ENCODE measurements at places on chromosomes 5 and 9. TPM values are rescaled to one million over a fixed set of nuclear protein-coding genes. Genes with fewer than 3 reads are reported as not detected.

DNA sequence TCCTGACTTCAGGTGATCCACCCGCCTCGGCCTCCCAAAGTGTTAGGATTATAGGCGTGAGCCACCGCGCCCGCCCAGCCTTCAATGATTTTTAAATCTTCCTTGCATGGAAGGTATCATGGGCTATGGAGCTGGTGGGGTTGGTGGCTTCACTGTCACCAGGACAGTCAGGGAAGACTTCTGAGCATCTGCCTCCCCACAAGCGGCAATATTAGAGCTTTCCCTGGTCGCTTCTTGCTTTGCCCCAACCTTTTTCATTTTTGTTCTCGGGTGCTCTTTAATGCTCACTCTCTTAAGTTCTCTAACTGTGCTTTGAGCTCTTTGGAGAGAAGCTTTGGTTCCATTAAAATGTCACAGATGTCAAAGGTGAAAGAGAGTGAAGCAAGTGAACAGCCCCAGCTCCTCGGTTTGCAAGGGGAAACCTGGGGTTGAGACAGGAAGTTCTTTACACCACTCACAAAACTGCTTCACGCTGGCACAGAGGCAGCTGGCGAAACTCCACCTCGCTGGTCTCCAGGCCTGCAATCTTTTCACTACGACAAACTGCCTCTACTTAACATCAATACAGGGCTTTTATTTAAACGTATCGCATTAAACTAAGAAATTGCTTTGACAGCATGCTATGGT, 142.5 kb upstream of the RETREG1 start:
- H3K4me3 ChIP-seq: no peak overlapping the region
- H3K27ac ChIP-seq: no peak overlapping the region
- H3K27me3 ChIP-seq: no peaks in the 10 kb centered on the region
- DNase-seq: no peak
- no peaks in the 10 kb centered on the region for H3K36me3 ChIP-seq

- H3K27me3 ChIP-seq: no peaks in the 10 kb centered on the region
- DNase-seq: no peak
- peaks cover 13% of the 10 kb centered on the region for H3K4me1 ChIP-seq
- no peak overlapping the region for H3K4me3 ChIP-seq
- peaks cover 49% of the 10 kb centered on the region for H3K36me3 ChIP-seq
- H3K27ac ChIP-seq: peak overlapping the region; percentile 29
These were observed 16.0 kb downstream of the TENT2 start for GRCh38 chr5:79628276-79628675.

DNA sequence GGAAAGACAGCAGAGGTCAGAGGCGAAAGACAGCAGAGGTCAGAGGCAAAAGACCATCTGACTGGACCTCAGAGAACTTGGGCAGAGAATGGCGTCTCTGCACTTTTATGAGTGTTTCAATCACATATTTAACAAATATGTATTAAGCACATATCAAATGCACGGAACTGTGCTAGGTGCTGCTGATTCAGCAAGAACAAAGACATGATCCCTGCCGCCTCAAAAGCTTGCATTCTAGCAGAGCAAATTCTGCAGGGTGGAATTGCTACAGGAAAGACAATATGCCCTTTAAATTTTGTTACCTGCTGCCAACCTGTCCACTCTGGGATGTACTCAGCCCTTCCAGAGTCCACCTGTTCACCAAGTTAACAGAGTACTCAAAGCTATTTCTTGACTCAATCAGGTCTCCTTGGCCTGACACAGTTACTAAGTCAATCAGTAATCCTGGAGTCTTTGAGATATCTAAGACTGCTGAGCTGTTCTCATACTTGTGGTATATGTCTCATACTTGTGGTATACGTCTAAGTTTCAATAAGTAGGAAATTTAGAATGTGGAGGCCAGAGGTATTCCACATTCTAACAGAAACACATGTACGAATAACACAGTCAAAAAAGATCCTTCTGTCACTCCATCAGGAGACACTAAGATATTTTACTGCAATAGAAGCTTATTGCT, 131.8 kb downstream of the GNAQ start:
- DNase-seq: no peak
- H3K4me1 ChIP-seq: peaks cover 15% of the 10 kb centered on the region

- H3K27ac ChIP-seq: no peak overlapping the region
- no peaks in the 10 kb centered on the region for H3K27me3 ChIP-seq
- no peaks in the 10 kb centered on the region for H3K36me3 ChIP-seq
- peaks cover 71% of the 10 kb centered on the region for H3K4me1 ChIP-seq
- DNase-seq: no peak
These were observed 131.4 kb downstream of the CD180 start for GRCh38 chr5:67065237-67065636.

GRCh38 chr5:132501629-132501956, 11.0 kb upstream of the IRF1 start:
- H3K4me1 ChIP-seq: peaks cover 42% of the 10 kb centered on the region
- no peak overlapping the region for H3K4me3 ChIP-seq
- no peaks in the 10 kb centered on the region for H3K27me3 ChIP-seq
- H3K36me3 ChIP-seq: no peaks in the 10 kb centered on the region
- no peak overlapping the region for H3K27ac ChIP-seq

DNA sequence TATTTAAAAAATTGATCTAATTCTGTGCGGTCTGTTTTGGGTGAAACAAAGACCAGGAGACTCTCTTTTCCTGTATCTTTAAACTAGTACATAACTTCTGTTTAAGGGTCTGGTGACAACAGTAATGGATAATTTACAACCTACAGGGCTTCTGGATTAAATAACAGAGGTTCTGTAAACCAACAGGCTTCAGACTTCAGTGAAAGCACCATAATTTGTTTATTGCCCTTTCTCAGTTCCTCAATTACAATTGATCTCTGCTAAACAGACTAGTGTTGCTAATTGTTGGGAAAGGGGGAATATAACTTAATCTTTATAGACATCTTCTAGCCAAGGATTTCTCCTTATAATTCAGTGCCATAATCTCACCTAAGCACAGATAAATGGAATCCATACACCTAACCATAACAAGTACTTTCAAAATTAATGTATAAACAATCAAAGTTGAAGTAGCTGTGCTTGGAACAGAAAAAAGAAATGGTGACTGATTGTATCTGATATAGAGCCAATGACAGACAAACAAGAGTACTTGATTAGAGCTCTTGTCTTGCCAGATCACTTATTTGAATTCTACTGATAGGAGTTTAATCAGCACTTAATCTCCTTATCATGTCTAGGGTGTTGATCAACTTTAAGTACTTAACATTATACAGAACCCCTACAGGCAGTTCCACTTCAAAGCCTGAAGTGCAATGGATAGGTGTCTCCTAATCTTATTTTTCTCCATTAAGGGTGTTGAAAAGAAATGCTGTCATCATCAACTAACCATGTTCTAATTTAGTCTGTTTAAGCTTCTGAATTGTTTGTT, 536.0 kb downstream of the NR2F1-AS1 start:
- DNase-seq: no peak
- H3K4me1 ChIP-seq: no peaks in the 10 kb centered on the region

- H3K4me1 ChIP-seq: peaks cover 14% of the 10 kb centered on the region
- H3K27ac ChIP-seq: no peak overlapping the region
- H3K27me3 ChIP-seq: no peaks in the 10 kb centered on the region
These were observed 174.7 kb downstream of the NR3C1 start for GRCh38 chr5:143228597-143229293.

DNA sequence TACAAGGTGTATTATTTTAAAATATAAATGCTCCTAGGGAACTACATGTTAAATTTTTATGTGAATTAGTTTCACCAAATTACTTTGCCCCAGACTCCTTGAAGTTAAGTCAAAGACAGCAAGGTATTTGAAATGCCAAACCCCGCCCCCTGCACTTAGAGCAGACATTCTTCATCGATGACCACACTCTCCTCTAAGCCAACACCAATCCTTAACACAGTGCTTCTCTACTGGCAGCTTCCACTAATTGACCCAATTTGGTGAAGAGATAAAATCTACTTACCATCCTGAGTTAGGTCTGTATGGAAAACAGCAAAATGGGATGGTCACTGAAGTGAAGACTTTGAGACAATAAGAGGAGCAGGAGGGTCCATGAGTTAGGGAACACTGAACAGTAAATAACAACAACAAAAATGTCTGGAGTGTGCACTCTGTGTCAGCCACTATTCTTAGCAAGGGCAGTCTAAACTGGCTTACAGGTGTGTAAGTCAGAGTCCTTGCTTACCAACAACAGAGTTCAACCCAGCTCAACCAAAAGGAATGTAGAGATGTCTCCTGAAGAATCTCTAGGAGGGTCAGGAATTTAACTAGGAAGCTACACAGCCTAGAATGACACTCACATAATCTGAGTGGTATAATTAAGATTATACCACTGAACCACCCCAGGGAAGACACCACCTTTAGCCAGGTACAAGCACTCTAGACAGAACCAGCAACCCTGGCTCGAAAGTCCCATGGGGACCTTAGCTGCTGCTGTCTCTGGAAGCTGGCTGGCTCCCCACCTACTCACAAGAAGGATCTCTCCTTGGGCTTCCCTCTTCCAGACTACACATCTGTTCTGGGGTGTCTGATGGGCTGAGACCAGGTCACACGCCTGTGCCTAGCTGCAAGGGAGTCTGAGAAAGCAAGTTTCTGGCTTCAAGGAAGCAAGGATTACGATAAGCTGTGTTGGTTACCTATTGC, 8.8 kb upstream of the UBE2QL1 start:
- no peaks in the 10 kb centered on the region for H3K4me1 ChIP-seq
- H3K27me3 ChIP-seq: no peaks in the 10 kb centered on the region
- H3K4me3 ChIP-seq: no peak overlapping the region

DNA sequence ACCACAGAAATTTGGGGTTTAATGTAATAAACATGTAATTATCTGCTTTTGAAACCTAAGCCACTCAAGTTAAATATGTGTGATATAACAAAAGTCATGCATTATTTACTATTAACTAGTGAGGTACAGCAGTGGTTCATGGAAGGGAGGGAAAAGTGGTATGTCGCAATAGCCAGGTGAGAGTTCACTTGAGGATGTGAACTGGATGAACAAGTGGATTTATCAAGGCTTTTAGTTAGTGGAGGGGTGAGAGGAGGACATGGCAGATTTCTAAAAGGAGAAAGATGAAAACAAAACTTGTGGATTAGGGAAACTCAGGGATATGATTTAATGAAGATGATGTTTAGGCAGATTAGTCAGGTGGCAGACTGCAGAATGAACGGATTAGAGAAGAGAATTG, 141.3 kb upstream of the NFIB start:
- peaks cover 3% of the 10 kb centered on the region for H3K27me3 ChIP-seq
- no peak for DNase-seq
- no peaks in the 10 kb centered on the region for H3K36me3 ChIP-seq
- no peaks in the 10 kb centered on the region for H3K4me1 ChIP-seq
- no peak overlapping the region for H3K4me3 ChIP-seq
- H3K27ac ChIP-seq: no peak overlapping the region

DNA sequence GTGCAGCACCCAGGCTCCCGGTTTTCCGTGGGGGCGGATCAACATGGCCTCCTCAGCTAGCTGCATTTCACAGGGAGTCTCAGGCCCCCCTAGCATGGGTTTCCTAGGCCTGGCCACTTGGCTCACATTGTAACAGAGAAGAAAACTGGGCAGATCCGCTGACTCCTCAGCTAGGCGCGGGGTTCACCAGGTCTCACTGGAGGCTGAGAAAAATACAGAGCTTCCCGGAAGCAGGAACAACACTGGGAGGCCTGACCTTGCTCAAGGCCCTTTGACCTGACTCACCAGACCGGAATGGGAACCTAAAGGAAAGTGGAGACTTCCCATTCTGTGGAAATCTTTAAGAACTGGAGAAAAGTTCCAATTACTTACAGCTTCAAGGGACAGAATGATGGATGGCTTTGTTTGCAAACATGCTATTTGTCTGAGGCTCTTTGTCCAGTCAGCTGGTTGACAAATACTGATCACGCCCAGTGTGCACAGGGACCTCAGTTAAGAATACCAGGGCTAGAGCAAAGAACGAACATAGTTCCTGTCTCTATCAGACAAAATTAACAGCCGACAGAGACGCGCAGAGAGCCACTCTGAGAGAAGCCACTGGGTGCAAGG, 88.7 kb upstream of the LRRTM2 start:
- peak overlapping the region; percentile 37 for H3K27ac ChIP-seq
- H3K4me1 ChIP-seq: peaks cover 5% of the 10 kb centered on the region
- no peaks in the 10 kb centered on the region for H3K27me3 ChIP-seq
- H3K36me3 ChIP-seq: no peaks in the 10 kb centered on the region

DNA sequence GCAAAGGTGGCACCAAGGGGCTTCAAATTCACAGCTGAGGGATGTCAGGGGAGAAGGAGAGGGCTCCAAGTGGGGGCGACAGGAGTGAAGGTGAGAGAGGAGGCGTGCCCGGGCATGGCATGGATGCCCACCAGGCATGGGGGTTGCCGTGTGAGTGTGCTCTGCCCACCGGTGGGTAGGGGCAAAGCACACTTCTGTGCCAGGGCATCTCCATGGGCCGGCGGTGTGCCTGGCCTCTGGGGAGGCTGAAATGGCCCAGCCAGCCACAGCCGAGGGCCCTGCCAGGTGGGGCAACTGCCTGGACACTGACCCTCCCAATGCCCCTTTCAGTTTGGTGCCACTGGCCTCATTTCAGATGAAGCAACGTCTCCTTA, 14.0 kb upstream of the RNU6ATAC start:
- no peaks in the 10 kb centered on the region for H3K4me1 ChIP-seq
- H3K27me3 ChIP-seq: peaks cover 22% of the 10 kb centered on the region
- peak overlapping the region; percentile 10 for H3K27ac ChIP-seq
- no peaks in the 10 kb centered on the region for H3K36me3 ChIP-seq
- no peak overlapping the region for H3K4me3 ChIP-seq

DNA sequence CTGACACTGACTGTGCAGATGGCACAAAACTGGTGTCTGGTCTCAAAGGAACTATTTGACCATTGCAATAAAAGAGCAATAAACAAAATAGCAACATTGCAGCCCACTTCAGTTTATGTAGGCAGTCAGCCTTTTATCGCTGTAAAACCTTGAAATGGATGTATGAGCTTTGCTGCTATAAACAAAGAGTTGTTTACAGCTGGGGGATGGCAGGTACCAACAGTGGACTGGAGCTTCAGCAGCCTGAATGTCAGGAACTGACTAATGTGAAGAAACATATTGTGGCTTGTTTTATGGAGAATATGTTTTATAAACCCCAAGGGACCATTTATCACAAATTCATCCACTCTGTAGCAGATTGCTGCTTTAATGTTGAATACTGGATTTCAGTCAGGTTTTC, 78.0 kb downstream of the PTPRD start:
- no peak overlapping the region for H3K27ac ChIP-seq
- no peaks in the 10 kb centered on the region for H3K27me3 ChIP-seq
- no peaks in the 10 kb centered on the region for H3K36me3 ChIP-seq

- H3K27me3 ChIP-seq: no peaks in the 10 kb centered on the region
- H3K4me3 ChIP-seq: no peak overlapping the region
- H3K27ac ChIP-seq: no peak overlapping the region
- H3K4me1 ChIP-seq: no peaks in the 10 kb centered on the region
- H3K36me3 ChIP-seq: no peaks in the 10 kb centered on the region
These were observed 198.0 kb downstream of the CAAP1 start for GRCh38 chr9:26694381-26695297.

ANGPTL2 gene
- 24.2 TPM for total RNA-seq

TRIM23 gene
- 21.4 TPM for total RNA-seq

ABLIM3 gene
- 189 TPM for total RNA-seq

PIGO gene
- total RNA-seq: 9.1 TPM

UNC5A gene
- total RNA-seq: not detected

ST6GALNAC4 gene
- 42.8 TPM for total RNA-seq
